ENCODE measurements at places on chromosomes 3 and 15. TPM values are rescaled to one million over a fixed set of nuclear protein-coding genes. Genes with fewer than 3 reads are reported as not detected.
A peak's percentile ranks its signal among the peaks of the same experiment; 100 is the strongest.

WDR49 gene
- not detected for total RNA-seq

CLDN18 gene
- not detected for total RNA-seq

ZBED2 gene
- total RNA-seq, result not detected

COL8A1 gene
- 34.9 TPM for total RNA-seq

PDCD7 gene
- 19.5 TPM for total RNA-seq

VPS33B gene
- total RNA-seq, result 13.4 TPM

SERPINI2 gene
- total RNA-seq, result not detected

SLC25A26 gene
- 18.9 TPM for total RNA-seq

DNA sequence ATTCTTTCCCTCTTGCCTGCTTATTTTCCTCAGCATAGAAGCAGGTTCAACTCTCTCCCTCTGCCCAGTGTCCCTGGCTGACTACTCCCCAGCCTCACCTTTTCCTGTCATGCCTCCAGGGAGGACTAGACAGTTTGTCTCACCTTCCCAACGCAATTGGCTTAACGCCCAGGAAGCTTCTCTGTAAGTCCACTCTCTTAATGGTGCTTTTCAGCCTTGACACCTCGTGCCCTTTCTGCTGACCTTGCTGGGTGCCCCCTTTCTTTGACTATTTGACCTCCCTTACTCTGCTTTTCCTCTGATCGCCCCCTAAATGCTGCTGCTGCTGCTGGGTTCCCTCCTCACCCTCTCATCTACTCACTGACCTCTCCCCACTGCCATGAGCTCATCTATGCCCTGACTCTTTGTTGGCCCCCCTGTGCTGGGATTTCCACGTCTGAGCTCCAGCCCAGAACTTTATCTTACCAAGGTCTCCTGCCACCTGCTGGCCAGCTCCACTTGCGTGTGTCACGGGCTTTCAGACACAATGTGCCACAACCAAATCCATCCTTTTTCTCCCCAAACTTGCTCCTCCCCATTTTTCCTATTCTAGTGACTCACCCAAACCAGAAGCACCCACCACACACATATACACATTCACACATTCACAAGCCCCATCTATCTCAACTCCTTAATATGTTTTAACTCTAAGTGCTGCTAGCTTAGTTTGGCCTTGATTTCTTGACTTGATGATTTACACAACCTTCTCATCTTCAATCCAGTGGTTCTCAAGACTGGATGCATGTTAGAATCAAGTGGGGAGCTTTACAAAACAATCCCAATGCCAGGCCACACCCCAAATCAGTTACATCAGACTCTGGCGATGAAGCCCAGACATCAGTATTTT is 16.6 kb downstream of the EPB42 start:
- peak; percentile 52 for DNase-seq

DNA sequence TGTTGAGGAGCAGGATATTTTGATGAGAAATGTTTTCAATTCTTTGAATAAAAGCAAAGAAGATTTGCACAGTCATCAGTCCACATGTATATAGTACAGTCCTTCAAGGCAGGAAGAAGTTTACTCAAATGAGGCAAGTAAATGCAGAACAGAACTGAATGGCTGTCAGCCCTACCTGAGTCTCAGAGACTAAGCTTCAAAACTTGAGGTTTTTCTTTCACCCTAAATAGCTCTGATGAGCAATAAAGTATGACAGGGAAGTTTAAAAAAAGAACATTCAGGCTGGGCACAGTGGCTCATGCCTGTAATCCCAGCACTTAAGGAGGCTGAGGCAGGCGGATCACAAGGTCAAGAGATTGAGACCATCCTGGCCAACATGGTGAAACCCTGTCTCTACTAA is 232.5 kb downstream of the SUCLG2 start:
- peak; percentile 46 for DNase-seq

- peak; percentile 95 for DNase-seq
These were observed 26.7 kb downstream of the NRROS start for GRCh38 chr3:196666001-196666867.

DNA sequence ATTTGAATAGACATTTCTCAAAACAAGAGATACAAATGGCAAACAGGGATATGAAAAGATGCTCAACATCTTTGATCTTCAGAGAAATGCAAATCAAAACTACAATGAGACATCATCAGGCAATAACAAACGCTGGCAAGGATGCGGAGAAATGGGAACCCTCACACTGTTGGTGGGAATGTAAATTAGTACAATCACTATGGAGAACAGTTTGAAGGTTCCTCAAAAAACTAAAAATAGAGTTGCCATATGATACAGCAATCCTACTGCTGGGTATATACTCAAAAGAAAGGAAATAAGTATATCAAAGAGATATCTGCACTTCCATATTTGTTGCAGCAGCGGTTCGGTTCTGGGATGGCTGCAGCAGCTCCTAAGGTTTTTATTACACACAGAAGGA is 16.8 kb upstream of the LARS2 start:
- DNase-seq, result no peak

DNA sequence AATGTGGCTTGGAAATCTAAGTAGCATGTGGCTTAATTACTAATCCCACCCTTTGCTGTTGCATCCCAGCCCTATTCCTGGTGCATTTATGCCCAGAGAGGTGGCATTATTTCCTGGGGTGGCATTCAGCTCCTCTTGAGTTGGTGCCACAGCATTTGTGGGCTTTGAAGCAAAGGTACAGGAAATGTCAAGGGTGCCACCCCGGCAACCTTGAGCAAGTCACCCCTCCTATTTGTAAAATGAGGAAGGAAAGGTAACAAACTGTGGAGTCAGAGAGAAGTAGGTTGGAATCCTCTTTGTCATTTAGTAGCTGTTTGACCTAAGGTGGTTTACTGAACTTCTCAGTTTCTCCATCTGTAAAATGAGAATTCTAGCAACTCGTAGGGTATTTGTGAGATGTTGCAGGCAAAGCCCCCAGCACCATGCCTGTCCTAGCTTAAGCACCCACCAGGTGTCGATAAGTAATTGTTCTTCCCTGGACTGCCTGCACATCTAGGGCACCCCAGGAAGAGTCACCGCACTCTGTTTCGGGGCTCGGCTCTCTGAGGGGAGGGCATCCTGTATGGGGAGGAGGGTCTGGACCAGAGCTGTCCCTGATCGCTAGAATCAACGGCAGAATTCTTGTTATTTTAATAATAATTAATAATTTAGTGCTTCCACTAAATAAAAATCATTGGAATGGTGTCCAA is 17.1 kb downstream of the ISG20 start:
- no peak for DNase-seq

DNA sequence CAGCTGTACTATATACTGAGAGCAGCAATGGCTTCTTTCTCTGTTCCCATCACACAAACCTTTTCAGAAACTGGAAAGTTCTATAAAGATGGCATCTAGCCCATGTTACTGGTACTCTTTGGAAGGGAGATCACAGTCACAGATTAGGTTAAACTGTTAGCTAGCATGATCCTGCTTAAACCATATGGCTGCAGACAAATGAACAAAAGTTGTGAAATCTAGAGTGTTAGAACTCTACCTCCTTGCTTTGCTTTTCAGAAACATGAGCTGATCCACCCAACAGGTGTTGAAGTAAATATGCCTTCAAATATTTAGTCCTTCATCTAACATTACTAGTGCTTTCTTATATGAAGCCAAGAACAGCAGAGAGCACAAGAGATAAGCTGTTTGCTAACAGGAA is 102.6 kb downstream of the SNRK start:
- DNase-seq, result no peak

- peak; percentile 50 for DNase-seq
These were observed 10.2 kb downstream of the MRPS22 start for GRCh38 chr3:139353920-139354556.

- DNase-seq, result no peak
These were observed 10.8 kb downstream of the ZSCAN2 start for GRCh38 chr15:84611631-84612030.

DNA sequence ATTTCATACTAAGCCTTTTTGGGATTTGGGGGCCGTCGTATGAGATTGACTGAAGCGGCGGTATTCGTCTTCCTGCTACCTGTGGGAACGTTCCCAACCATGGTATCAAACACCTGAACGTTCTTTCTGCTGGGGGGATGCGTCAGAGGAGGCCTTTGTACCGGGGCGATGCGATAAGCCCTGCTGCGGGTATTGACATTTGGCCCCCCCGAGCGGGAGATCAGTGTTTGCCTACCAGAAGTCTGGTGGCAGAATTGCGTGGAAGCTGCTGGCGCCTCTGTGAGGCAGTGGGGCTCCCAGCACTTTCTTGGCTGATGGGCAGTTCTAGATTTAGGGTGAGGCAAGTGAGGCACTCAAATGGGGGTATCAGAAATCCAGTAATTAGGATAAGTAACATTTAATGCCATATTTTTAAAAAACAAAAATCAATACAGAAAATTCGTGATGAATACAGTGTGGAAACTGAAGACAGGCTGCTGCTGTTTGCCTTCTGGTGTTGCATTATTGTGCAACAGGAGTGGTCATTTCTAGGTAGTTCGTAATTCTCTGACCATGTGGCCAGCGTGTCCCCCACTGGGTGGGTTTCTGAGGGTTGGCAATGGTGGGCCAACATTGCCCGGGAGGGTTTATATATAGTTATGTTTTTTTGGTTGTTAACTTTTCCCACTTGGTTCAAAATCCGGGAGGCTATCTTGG is 12.7 kb downstream of the TRPM1 start:
- no peak for DNase-seq

DNA sequence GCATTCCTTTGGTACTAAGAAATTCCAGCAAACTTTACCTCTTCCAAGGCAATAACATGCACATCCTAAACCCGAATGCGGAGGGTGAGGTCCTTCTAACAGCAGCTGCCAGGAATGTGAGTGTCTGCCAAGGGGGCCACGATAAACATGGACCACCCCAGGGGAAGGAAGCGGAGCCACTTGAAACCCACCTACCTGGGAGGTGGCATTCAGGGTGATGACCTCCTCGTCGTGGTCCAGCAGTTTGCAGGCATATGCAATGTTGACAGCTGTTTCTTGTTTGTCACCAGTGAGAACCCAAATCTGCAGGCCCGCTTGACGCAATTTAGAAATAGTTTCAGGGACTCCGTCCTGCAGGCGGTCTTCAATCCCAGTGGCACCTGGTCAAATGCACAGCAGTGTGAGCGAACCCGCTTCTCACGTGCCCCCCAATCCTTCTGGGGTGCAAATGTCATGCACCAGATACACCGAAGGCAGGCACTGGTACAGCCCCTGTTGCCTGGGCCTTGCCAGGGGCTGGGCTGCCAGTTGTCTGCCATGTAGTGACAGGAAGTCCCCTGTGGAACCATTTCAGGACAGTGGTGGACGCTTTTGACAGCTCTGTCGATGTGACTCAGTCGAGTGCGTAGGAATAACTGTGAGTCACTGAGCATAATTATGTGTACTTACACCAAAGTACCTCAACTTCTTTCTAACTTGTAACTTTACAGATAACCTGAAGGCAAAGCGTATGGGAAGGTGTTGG is 161.2 kb downstream of the ATP10A start:
- no peak for DNase-seq

GRCh38 chr15:88930579-88930978 is 17.4 kb upstream of the MFGE8 start:
- DNase-seq, result no peak

- no peak for DNase-seq
These were observed 4.6 kb downstream of the HEG1 start for GRCh38 chr3:125051205-125051604.

DNA sequence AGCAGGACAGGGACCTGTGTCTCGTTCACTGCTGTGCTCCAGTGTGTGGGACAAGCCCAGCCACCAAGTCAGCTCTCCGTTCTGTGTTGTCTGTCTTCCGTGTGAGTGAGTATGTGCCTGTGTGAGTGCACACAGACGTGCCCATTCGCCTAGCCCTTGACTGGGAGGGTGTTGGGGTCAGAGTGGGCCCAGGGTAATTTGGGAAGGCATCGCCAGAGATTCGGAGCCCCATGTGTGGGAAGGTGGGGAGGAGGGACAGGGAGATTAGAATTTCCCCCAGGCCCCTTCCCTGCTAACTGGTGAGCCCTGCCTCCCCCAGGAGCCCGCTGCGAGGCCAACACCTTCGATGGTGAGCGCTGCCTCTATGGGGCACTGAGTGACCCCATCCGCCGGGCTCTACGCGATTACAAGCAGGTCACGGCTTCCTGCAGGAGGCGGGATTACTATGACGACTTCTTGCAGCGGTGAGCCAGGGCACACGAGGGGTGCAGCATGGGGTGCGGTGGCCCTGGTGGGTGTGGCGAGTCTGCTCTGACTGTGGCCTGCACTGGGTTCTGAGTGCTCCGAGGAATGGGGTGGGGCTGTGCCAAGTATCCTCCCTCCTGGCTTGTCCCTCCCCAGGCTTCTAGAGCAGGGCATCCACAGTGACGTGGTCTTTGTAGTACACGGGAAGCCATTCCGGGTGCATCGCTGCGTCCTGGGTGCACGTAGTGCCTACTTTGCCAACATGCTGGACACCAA is 3.1 kb downstream of the ABTB1 start:
- DNase-seq, result no peak

GRCh38 chr15:48306639-48307038 is 24.6 kb upstream of the DUT start:
- no peak for DNase-seq

DNA sequence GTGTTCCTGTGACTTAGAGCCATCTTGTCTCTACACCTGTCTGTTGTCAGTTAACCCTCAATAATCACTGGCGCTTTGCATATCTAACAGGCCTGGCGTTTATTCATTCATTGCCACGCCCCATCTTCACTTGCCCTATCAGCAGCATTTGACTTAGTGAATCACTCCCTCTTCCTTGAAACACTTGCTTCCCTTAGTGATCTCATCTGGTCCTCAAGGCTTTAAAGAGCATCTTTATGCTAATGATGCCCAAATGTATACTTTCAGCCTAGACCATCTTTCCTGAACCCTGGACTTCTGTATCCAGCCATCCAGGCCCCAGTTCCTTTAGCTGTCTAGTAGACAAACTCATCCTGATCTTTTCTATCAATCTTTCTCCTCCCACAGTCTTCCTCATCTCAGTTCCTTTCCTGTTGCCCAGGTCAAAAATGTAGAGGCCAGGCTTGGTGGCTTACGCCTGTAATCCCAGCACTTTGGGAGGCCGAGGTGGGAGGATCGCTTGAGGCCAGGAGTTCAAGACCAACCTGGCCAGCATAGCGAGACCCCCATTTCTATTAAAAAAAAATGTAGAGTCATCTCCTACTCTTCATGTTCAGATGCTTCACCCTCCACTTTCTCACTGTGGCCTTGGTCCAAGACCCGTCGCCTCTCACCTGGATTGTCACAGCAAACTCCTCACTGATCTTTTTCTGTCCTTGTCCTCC is 1.4 kb upstream of the IGDCC4 start:
- peak; percentile 85 for DNase-seq

GRCh38 chr3:56610669-56611335 is 53.8 kb downstream of the CCDC66 start:
- peak; percentile 55 for DNase-seq
